ENCODE measurements at places on chromosomes 1 and 21.

- DNase-seq, result no peak
Observed at GRCh38 chr1:224287714-224288113, 42.3 kb downstream of the NVL start.

- peak; percentile 7 for DNase-seq
Observed at GRCh38 chr1:29752141-29752540, 515.8 kb downstream of the PTPRU start.

DNA sequence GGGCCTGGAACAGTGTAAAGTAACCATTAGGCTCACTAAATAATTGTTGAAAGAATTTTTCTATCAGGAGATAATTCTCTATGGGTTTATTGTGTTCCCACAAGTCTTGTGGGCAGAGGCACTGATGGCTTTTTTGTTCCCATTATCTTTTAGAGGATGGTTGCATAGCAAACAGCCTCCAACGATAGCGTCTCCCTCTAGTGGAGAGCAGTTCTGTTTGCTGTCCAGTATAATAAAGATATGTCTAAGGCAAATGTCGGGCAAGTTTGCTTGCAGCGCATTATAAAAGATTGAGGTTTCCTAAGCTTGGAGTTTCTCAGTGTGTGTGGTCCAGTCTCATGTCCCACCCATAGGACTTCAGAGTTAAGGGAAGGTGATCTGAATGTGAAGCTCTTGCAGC, 1.3 kb upstream of the SLC6A17 start:
- no peak for DNase-seq

- DNase-seq, result peak; percentile 45
Observed at GRCh38 chr1:44862829-44863401, 19.9 kb upstream of the PTCH2 start.

GRCh38 chr1:116769561-116769977, 15.3 kb downstream of the CD2 start:
- peak; percentile 18 for DNase-seq

GRCh38 chr1:20322825-20323612, 32.3 kb downstream of the VWA5B1 start:
- peak; percentile 12 for DNase-seq

DNA sequence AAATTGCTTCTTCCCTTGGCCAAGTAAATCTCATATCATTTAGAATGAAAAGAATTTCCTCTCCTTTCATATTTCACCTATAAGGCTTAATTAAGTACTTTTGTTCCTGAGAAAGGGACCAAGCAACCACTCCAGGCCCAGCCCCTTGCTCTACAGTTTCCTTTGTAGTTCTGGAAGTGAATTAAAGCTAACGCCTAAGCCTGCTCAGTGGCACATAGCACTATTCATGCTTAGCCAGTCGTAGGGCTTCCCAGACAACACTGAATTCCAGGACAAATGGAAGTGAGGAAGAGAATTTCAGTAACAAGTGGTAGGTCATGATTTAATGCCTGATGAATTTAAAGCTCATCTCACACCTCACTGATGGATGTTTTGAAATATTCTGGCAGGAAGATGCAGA, 73.3 kb downstream of the RPAP2 start:
- DNase-seq, result no peak

GRCh38 chr1:152325111-152325510, at the start of gene FLG:
FLG (minus strand) TSS chr1:152325239; CDS start chr1:152315456, 9,783 bp downstream.
- no peak for DNase-seq

GRCh38 chr1:46501528-46501927, 11.9 kb downstream of the DMBX1 start:
- no peak for DNase-seq

DNA sequence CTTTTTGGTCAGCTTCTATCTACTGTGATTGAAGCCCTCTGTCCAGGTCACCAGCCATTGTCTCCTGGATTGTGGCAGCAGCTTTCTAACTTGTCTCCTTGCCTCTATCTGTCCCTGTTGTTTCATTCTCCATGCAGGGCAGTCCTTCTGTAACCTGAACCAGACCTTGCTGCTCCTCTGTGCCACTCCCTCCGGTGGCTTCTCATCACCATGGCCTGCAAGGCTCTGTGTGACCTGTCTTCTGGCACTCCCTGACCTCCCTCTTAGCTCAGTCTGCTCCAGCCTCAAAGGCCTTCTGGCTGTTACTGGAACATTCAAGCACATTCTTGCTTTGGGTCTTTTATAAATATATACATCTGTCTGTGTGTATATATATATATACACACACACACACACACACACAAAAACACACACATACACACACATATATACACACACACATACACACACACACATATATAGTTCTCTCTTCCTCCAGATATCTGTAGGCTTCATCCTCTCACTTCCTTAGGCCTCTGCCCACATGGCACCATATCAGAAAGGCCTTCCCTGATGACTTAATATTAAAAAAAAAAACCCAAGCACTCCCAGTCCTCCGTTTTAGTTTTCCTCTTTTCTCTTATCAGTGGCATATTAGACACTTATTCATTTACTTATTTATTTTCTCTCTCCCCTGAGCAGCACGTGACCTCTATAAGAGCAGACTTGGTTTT, 21.2 kb upstream of the JUN start:
- no peak for DNase-seq

- no peak for DNase-seq
Observed at GRCh38 chr1:88168126-88168525, 515.9 kb upstream of the PKN2 start.

DNA sequence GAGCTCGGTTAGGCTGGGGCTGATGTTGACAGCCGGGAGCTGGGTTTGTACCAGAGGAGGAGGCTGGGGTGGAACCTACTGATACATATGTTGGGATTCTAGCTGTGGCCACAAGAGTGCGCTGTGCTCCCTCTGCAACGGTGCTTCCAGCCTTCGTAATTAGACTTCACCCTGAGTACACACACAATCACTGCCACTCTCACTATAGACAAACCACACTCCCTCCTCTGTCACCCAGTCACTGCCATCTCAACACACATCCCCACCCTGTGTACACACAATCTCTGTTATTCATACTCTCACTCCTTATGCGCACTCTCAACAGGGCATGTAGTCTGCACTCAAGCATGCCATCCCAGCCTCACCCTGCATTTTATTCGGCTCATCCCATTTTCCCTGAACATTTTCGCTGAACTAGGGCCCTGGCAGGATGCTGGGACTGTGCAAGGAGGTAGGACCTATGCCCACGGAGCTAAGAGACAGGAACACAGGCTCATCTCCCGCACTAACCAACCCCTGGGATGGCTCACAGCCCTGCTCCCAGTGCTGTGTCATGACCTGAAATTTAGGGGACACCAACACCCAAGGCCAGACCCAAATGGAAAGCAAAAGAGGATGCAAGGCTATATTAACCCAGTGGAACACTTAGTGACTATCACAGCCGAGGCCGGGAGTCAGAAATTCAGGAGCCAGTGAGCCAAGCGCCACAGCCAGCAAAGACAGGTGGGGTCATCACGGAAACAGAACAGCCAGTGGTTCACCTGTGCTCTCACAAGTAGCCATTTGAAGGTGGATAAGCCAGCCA, 5.7 kb downstream of the GJB3 start:
- DNase-seq, result peak; percentile 78

- DNase-seq, result no peak
Observed at GRCh38 chr21:38725196-38726157, 80.3 kb upstream of the ETS2 start.

DNA sequence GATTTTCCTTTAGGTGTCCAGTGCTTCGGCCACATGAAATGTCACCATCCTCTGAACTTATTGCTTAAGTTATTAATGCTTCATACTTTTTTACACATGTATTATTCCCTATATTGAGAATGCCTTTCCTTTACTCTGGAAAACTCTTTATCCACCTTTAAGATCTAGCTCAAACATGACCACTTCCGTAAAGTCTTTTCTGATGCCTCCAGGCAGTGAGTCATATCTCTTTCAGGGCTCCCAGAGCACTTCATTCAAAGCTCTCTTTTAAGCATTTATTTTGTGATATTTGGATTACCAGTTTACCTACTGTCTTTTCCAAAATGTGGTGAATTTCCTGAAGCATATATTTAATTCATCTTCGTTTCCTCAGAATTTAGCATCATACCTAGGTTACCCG, 178.9 kb downstream of the HS2ST1 start:
- peak; percentile 78 for DNase-seq

- DNase-seq, result no peak
Observed at GRCh38 chr1:97089173-97089572, 367.6 kb downstream of the PTBP2 start.

DNA sequence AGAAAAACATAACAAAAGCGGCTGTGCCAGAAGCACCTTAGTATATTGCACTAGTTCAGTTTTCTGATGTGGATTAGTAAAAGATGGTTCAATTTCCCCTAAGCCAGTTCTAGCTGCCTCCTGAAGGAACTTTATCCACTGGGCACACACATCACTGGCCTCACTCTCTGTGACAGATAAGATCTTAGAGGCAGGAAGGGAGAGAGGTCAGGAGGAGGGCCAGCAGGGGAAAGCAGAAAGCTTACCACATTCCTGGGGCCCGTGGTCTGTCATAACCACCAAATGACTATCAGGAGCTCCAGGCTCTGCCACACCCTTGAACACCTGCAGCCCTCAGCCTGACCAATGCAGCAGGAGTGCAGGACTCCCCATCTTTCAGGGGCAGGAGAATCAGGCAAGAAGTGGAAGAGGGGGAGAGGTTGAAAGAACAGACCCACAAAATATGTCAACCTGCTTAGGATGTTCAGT, 37.8 kb downstream of the LRRC71 start:
- DNase-seq, result peak; percentile 49

GRCh38 chr21:16455526-16455925, 725.7 kb downstream of the USP25 start:
- DNase-seq, result no peak

DNA sequence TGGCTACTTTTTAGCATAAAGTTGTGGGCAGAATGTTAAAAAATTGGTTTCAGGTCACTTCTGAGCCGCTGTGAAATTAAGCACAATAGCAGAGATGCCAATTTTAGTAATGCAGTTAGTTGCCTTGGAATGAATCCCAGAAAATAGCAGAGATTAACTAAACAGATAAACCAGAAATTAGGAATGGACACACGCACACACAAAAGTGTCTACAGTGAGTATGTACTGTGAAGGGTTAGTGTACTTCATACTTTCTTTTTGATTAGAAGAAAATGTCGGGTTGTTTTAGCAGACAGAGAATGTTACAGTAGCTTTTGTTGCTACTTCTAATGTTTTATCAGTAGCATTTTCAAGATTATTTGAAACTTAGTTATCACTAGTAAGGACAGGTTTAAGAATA, 106.7 kb downstream of the LEPR start:
- peak; percentile 93 for DNase-seq

DNA sequence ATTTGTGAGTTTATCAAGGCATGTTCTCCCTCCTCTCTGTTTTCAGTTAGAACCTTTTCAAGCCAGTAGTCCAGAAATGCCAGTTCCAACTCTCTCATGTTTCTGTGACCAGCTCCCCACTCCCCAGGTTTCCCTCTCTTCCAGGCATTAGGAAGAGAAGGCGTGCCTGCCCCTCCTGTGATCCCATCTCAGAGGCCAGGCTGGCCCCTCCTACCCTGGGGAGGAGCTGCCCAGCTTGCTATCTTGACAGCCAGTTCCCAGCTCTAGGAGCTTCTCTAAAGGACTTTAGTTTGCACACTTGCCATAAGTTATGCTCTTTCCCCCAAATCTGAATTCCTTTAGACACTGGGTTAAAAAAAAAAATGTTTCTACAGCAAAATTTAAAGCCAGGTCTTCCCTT, 8.9 kb downstream of the HYI start:
- DNase-seq, result peak; percentile 41
